ENCODE measurements at places on chromosomes 13 and 19.

- no peak for DNase-seq
Measured at GRCh38 chr19:16861011-16861410, 27.8 kb upstream of the F2RL3 start.

GRCh38 chr13:85528491-85529217 is 270.6 kb downstream of the SLITRK6 start:
- DNase-seq: no peak

DNA sequence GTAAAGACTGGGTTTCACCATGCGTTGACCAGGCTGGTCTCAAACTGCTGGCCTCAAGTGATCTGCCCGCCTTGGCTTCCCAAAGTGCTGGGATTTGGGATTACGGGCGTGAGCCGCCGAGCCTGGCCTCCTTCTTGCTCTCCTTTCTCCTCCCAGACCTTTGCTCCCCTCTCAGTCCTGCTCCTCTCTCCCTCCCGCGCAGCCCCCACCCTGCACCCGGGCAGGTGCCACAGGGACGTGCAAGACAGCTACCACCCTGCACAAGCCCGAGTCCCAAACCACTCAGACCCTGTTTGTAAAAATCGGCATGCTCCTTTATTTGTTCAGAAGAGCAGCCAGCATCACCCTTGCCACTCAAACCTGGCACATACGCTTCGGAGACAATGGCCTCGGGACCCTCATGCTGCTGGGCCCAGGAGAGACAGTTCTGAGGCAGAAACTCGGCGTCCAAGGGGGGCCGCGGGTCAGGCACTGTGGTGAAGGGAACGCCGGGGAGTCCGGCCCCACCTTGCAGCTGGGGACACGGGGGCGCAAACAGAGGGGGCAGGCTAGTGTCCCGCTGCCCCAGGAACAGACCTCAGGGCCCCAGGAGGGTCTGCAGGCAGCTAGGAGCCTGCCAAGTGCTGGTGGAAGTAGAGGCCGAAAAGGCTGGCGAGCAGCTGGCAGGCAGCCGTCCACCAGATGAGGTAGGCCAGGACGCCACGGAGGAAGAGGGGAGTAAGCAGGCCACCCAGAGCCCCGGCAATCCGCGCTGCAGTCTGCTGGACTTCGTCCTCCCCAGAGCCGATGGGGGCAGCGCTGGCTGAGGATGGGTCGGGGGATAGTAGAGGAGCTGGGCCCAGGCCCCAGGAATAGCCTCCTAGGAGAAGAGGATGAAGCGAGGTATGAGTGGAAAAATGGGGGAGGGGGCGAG is 18.7 kb downstream of the TMEM161A start:
- no peak for DNase-seq

- no peak for DNase-seq
Measured at GRCh38 chr19:31329819-31330218, 19.4 kb downstream of the TSHZ3 start.

- no peak for DNase-seq
Measured at GRCh38 chr13:31807090-31807541, 67.8 kb downstream of the RXFP2 start.

DNA sequence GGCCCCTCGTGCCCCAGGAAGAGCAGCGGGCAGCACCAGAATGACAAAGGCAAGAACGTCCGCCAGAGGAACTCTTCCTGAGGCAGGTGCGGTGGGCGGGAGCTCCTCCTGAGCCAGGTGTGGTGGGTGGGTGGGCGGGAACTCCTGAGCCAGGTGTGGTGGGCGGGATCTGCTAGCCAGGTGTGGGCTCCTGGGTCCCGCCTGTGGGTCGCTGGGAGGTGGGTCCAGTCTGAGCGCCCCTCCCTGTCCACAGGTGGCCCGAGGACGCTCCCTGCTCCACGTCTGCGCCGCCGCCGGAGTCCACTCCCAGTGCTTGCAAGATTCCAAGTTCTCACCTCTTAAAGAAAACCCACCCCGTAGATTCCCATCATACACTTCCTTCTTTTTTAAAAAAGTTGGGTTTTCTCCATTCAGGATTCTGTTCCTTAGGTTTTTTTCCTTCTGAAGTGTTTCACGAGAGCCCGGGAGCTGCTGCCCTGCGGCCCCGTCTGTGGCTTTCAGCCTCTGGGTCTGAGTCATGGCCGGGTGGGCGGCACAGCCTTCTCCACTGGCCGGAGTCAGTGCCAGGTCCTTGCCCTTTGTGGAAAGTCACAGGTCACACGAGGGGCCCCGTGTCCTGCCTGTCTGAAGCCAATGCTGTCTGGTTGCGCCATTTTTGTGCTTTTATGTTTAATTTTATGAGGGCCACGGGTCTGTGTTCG is 7.0 kb upstream of the HCN2 start:
- DNase-seq: no peak

DNA sequence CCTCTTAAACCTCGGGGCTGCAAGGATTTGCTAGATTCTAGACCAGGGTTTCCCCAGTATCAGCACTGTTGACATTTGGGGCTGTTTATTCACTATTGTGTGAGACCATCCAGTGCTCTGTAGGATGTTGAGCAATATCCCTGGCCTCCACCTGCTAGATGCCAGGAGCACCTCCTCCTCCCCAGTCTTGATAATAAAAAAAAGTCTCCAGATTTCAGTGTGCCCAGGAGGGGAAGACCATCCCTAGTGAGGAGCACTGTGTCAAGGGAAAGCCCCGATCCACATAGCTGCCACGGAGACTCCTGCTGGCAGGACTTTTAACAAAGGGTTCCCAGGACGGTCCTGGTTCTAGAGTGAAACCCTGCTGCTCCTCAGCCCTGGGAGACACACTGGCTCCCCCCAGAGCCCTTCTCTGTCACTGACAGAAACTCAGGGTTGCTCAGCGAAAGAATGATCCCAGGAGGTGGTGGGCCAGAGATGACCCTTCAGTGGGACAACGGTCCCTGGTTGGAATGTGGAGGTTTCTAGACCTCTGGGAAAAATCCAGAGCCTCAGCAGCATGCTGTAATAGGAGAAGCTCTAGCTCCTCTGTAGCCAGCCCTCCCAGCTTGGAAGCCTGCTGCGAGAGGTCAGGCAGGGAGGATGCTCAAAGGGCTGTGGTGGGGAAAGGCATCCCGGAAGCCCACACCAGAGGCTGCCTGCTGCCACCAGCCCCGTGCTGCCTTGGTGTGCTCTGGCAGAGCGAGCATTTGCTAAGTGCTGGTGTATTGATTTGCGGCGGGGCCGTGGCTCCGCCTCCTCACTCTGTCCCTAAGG is 20.3 kb downstream of the LYL1 start:
- DNase-seq: no peak

DNA sequence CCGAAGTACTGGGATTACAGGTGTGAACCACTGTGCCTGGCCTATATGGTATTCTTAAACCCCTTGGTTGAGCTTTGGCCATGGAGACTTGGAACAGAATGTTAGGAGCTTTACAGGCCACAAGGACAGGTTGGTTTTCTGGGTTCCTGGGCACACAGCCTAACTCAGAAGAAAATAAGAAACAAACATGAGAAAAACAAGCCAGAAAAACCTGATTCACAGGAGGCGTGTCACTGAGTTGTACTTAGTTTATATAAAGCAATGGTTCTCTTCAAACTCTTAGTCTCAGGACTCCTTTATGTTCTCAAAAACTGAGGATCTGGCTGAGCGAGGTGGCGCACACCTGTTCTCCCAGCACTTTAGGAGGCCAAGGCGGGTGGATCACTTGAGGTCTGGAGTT is 125.1 kb upstream of the SPATA13 start:
- DNase-seq: no peak

DNA sequence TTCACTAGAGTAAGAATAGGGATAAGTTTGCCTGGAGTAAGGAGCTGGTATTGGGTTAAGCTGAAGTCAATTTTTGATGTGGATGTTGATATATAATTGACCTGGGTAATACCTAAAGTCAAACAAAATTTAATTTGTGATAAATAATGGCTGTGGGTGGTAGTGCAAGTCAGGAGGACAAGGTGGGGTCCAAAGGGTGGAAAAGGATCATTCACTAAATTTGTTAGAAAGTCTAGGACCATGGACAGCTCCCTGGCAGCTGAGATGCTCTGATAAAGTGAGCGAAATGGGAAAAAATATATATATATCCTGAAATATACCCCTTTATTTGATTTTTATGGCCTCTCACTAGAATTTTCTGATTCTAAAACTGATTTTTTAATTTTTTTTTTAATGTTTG is 463.5 kb downstream of the GPC6 start:
- peak; percentile 23 for DNase-seq

GRCh38 chr13:48944221-48944620 is 31.5 kb upstream of the FNDC3A start:
- no peak for DNase-seq

GRCh38 chr19:13621413-13621812 is 115.1 kb upstream of the CACNA1A start:
- DNase-seq: peak; percentile 28

DNA sequence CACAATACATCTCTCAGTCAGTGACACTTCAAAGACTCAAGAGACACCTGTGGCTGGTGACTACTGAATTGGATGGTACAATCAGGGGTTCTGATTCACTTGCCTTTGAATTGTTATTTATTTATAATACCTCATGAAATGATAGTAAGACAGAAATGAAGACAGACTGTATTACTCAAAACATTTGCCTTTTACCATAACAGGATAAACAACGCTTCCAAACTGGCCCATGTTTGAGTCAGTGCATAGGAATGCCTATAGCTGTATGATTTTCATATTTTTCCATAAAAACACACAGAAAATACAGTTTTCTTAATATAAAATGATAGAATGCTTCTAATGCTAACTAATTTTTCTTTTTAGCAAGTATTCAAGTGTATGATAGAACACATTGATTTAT is 59.5 kb upstream of the FGF14 start:
- DNase-seq: no peak

GRCh38 chr19:42568006-42568405 is 26.7 kb downstream of the CEACAM8 start:
- DNase-seq: peak; percentile 8

DNA sequence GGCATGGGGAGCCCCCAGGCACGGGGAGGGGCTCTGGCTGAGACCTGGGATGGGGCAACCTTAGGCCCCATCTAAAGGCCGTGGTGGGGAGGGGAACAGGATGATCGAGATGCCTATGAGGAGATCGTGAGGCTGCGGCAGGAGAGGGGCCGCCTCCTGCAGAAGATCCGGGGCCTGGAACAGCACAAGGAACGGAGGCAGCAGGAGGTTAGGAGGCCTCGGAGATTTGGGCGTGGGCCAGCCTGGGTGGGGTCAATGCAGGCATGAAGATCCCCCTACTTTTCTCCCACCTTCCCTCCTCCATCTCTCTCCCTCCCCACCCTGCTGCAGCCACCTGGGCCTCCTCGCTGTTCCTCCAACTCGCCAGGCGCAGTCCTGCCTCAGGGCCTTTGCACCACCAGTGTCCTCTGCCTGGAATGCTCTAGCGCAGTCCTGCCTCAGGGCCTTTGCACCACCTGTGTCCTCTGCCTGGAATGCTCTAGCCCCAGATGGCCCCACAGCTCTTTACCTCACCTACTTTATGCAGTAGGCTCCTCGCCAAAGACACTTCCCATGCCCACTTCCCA is 19.1 kb upstream of the EBI3 start:
- no peak for DNase-seq

DNA sequence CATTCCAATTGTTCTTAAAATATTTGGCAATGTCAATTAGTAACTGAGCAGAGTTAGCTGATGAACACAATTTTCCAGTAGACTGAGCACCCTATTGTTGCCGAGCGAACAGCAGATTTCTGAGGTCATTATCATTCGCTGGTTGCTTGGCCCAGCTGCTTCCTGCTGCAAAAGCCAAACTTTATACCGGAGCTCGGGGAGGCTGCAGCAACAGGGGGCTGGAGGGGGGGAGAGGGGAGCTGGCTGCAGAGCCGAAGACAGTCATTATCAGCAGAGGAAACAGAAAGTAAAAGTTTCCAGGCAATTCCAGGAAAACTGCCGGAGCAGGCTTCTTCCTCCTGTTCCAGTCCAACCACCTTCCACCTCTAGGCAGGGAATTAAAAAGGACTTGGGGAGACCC is 77.9 kb downstream of the ZNF536 start:
- DNase-seq: no peak

DNA sequence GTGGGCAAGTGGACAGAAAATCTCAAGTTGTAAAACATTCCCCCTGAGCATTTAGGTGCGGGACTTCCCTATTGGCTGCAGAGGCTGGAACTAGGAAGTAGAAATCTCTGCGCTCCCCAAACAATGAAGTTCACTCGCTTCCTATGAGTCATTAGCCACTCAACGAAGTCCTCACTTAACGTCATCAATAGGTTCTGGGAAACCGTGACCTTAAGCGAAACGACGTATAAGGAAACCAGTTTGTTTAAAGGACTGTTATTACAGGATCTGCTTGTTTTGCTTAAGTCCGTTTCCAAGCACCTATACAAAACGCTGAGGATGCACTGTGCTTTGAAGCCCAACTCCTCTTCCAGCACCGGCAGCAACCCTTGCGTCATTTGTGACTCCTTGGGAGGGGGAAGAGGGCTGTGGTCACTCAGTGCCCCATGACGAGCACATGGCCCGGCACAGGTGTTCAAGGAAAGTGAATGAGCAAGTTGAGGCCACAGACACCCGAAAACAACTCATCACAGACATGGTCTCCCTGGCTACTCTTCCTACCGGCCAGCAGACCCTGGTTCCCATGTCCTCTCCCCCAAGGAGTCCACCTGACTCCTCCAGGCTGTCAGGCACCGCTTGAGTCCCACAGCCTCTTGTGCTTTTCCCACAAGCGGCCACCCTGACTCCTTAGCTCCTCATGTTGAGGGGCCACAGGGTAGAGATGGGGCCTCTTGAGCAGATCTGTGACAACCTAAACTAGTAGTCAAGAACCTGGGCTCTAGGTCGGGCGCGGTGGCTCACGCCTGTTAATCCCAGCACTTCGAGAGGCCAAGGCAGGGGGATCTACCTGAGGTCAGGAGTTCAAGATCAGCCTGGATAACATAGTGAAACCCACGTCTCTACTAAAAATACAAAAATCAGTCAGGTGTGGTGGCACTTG is 4.8 kb downstream of the RPS16 start:
- DNase-seq: peak; percentile 54

GRCh38 chr13:96948127-96948526 is 46.1 kb downstream of the OXGR1 start:
- peak; percentile 19 for DNase-seq

- DNase-seq: no peak
Measured at GRCh38 chr19:8631425-8631819, 989 bp downstream of the NFILZ start.

GRCh38 chr13:30857018-30857417 is 49.1 kb upstream of the MEDAG start:
- no peak for DNase-seq

DNA sequence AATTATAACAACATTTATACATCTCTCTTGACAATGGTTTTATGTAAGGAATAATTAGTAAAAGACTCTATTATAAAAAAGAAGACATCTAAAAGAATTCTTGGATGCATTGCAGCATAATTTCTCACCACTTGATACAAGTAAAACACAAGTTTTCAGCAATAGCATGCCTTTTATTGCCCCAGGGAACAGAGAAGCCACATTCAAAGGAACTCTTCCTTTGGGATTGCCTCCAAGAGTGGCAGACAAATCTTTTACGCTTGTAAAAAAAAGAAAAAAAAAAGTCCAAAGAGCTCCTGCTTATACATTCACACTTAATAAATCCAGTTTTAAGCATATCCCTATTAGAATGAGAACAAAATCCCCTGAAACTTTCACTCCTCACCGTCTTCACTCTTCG is 2357.8 kb upstream of the PCDH20 start:
- DNase-seq: no peak
